ENCODE measurements at places on chromosomes 13 and 19.

GRCh38 chr19:10122045-10122444 is 2.3 kb upstream of the EIF3G start:
- DNase-seq = no peak

GRCh38 chr13:103638706-103639105 is 572.5 kb upstream of the SLC10A2 start:
- no peak for DNase-seq

- no peak for DNase-seq
These were observed 29.2 kb downstream of the ONECUT3 start for GRCh38 chr19:1782521-1782920.

DNA sequence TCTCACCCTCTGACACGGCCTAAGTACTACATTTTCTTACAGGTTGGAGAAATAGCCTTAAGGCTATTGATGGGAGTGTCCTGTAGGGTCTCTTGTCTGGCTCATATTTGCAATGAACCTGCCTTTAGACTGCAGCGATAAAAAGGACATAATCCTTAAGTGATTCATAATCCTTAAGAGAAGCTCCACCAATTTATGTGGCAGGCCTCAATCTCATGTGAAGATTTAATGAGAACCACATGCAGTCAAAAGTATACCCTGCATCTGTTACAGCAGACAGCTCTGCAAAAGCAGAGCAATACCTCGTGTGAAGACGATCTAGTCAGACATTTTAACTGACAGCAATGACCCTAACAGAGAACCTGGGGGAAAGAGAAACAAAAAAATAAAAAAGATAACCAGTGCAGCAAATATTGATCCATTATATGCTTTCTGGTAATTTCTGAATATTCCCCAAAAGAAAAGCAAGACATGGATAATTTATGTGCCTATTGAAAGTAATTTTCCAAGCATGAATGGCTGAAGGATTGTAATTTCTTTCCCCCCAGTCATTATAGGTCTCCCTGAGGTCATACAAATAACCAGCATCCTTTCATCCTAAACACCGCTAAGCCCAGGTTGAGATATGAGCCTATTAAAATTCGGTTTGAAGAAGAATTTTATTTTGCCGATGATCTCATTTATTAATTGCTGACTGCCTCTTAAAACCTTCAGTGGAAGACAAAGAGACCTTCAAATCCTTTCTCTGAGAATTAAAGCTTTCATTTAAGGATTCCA is 321.8 kb upstream of the NBEA start:
- no peak for DNase-seq

GRCh38 chr19:44529536-44529935 is at the start of gene CEACAM20:
Gene CEACAM20, minus strand, starts transcription at chr19:44529675. Its CDS starts 166 bp downstream, at chr19:44529509.
- no peak for DNase-seq

- DNase-seq = no peak
These were observed 55.7 kb upstream of the ZNF507 start for GRCh38 chr19:32289566-32290210.

DNA sequence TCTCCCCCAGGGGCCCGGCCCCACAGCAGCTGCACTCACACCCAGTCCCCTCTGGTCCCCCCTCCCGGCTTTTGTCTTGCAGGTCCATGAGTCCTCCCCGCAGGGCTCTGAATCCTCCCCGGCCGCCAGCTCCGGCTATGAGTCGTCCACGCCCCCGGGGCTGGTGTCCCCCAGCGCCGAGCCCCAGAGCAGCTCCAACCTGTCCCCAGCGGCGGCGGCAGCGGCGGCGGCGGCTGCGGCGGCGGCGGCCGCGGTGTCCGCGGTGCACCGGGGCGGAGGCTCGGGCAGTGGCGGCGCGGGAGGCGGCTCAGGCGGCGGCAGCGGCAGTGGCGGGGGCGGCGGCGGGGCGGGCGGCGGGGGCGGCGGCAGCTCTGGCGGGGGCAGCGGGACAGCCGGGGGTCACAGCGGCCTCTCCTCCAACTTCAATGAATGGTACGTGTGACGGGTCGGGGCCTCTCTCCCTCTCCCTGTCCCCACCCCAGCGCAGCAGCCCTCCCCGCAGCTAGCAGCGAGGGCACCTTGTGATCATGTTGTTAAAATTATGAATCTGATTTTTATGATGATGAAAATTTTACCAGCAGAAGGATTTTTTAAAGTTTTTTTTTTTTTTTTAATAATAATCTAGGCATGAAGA is 3.8 kb downstream of the ZIC2 start:
- DNase-seq = no peak

- DNase-seq = no peak
These were observed 22.5 kb downstream of the CPB2 start for GRCh38 chr13:46082324-46082723.

DNA sequence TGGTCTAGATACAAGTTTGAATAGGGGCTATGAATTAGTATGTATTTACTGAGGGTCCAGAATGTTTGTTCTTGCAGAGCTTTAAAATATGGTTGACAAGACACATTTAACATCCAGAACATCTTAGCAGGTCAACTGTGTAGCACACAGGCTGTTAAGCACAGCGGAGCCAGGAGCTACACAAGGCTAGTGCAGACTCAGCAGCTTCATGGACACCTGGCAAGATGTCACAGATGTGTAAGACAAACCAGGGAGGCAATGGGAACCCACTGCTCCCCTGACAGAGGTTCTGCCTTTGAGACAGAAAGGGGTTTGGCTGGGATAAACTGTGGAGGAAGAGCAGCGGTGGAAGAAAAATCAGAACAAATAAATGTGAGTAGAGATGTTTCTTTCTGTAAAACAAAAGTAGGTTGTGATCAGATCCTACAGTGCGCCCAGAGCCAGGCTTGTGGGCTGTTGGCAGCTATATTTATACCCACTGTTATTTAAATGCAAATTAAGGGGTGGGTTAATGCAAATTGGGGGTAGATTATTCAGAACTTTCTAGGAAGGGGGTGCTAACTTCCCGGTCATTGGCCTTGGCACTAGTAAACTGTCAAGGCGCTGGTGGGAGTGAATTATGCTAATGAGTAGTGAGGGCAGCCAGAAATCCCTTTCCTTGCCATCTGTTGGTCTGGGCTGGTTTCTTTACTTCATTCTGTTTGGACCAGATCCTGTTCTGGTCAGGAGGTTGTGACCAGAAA is 33.0 kb downstream of the MIPEP start:
- DNase-seq = no peak

DNA sequence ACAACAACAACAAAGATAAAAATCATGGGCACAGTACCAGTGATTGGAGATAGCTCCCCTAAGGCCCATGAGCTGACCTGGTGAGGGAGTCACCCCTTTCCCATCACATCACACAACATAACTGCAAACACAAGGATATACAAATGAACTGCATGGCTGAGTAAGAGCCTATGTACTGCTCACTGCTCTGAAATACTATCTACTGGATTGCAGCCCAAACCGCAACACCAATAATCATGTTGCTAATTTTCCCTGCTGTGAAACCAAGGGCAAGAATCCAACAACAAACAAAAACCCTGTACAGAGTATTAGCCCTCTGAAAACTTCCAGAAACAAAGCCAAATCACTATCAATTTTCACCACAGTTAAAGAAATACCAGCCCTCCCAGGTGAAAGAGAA is 1893.2 kb downstream of the PCDH9 start:
- no peak for DNase-seq

GRCh38 chr19:13850910-13851733 is 25.8 kb upstream of the NANOS3 start:
- peak; percentile 91 for DNase-seq

- DNase-seq = no peak
These were observed 11.8 kb downstream of the NLRP11 start for GRCh38 chr19:55820037-55820436.

GRCh38 chr19:14150041-14150769 is 13.8 kb upstream of the ASF1B start:
- no peak for DNase-seq

DNA sequence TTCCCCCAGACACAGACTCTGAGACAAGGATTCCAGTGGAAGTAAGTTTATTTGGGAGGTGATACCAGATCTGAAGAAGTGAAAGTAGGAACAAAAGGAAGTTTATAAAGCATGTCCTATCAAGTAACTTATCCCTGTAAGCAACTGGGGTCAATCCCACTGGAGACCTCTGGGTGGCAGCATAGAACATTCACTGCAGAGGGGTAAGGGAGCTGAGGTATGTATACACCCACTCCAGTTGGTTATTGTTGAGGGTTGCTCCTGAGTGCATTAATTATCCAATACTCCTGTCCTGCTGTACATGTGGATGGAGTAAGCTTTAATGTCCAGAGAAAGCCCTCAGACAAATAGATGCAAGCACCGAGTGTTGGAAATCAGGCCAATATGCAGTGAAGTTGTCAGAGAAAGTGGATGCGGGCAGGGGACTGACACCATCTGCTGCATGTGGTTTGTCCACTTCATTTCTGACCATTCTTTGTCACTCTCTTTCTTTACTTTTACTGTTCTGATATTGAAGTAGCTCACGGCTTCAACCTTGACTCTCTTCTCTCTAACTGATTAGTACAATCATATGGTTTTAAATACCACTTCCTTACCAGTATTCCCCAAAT is 46.7 kb downstream of the NOTCH3 start:
- DNase-seq = peak; percentile 50

GRCh38 chr13:90049989-90050671 is 1297.4 kb upstream of the MIR17HG start:
- no peak for DNase-seq

- DNase-seq = peak; percentile 27
These were observed 782 bp upstream of the JUND start for GRCh38 chr19:18282021-18282787.

DNA sequence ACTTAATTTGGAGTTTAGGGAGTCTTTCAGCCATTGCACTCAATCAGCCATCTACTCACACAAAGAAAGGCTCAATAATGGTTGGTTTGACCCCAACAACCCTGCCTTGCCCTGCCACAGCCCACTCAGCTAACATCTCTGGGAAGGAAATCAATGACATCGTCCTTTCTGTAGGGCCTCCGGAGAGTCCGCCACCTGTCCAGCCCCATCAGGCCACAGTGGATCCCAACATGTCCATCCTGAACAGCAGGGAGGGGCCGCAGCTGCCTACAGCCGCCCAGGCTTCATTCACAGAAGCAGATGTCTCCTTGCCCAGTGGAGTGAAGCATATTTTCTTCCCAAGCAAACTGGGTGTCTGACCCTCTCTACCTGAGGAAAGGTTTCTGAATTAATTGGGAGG is 4.2 kb upstream of the CDX2 start:
- DNase-seq = no peak

DNA sequence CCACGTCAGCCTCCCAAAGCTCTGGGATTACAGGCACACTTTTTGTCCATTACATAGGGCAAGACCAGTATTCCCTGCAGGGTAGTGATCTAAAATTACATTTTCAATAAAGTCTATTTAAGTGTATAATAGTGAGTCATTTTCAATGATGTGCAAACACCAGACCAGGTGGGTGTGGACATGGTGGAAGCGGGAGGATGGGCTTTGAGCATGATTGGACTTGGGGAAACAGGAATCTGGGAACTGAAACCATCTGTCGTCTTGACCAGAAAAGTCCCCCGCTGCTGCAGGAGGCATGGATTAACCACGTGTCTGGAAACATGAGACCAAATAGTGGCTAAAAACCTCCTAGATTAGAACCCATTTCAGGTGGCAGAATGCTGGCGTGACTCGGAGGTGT is 4.9 kb downstream of the FXYD3 start:
- DNase-seq = peak; percentile 68

- no peak for DNase-seq
These were observed 14.4 kb upstream of the RFXAP start for GRCh38 chr13:36804588-36804987.

DNA sequence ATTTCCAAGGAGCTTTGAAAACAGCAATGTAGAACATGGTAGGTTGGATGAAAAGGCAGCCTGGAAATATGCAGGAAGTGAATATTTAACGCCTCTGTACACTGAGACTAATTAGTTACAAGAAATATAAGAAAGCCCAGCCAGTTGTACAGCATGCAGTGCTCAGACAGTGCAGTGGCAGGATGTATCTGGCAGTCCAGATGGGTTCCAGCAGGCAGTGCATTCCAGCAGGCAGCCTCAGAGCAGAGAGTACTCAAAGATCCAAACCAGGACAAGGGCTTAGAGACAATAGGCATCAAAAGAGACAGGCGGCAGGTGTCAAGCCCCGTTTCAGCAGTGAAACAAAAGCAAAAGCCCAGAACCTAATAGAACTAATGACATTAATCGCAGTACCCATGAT is 2776.3 kb downstream of the PCDH9 start:
- DNase-seq = no peak

GRCh38 chr13:74128156-74128767 is 5.9 kb downstream of the KLF12 start:
- DNase-seq = no peak

GRCh38 chr19:2533686-2534422 is 57.9 kb downstream of the GADD45B start:
- DNase-seq = no peak

DNA sequence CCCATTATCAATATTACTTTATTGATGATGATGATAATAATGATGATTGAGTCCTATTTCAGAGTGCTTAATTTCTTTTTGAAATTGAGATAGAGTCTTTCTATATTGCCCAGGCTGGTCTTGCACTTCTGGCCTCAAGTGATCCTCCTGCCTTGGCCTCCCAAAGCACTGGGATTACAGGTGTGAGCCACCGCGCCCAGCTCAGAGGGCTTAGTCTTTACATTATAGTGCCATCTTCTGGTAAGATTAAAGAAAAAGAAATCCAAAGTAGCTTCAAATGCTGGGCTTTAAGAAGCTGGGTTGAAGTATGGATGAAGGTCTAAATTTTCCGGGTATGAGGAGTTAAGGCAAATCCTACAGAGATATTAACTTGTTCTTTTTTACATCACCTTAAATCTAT is 3.4 kb upstream of the ZNF333 start:
- peak; percentile 13 for DNase-seq

DNA sequence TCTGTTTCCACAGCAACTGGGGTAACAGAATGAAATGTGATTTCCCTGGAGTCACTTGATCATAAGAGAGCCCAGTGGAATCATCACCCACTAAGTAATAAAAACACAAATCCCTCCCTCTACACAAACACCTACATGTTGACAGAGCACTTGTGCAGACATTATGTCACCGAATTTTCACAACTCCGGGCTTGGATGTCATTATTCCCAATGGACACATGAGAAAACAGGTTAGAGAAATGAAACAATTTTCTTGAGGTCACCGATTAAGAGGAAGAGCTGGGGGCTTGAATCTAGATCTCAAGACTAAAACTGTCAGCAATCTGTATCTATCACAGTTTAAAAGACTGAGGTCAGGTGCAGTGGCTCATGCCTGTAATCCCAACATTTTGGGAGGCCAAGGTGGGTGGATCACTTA is 3.1 kb downstream of the XRCC1 start:
- DNase-seq = no peak

- no peak for DNase-seq
These were observed 589 bp downstream of the RBM26 start for GRCh38 chr13:79405501-79405830.

DNA sequence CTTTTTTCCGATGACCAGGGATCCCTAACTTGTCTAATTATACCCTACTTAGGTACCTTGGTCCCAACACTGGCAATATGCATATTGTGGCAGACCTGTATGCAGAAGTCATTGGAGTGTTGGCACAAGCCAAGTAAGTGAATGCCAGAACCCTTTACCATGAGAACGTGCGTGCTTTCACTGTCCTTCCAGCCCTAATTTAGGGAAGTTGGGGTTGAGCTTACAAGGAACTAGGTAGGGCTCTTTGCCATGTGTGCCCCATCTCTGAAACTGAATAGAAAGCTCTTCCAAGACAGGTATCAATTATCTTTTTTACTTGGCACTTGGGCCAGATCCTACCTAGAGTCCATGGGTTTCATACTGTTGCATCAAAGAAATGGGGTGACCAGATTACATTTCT is 93.2 kb downstream of the FRY start:
- no peak for DNase-seq

- peak; percentile 83 for DNase-seq
These were observed 6.0 kb downstream of the RCN3 start for GRCh38 chr19:49533551-49534488.

All from Calu3 (cell line).